ENCODE measurements at places on chromosomes 11 and 22.

DNA sequence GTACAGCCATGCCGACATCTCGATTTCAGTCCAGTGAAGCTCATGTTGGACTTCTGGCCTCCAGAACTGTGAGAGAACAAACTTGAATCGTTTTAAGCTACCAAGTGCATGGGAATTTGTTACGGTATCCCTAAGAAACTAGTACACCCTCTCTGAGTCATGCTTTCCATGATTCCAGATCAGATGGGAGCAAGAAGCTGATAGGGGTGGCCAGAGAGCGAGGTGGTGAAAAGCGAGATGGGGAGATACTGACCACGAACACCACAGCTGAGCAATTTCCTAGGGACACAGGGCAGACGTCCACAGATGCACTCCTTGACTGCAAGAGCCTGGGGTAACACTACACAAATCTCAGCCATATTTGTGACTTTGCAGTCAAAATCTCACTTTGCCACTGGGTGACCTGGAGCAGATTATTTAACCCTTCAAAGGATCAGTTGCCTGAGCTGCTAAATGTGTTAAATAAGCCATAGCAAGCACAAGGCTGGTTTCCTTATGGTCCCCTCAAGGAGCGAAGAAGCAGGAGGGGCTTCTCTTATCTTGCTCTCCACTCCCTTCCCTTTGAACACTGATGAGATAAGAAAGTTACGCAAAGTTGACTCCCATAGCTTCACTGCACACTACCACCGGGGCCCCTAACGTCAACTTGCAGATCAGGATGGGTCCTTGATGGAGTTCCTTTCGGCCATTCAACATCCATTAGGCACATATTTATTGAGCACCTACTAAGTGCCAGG, 22.6 kb upstream of the RCN1 start:
- DNase-seq: no peak

- DNase-seq: no peak
These were observed 7.6 kb upstream of the NUCB2 start for GRCh38 chr11:17268902-17269301.

GRCh38 chr11:9015677-9016076, 11.9 kb upstream of the NRIP3 start:
- DNase-seq: peak; percentile 63

DNA sequence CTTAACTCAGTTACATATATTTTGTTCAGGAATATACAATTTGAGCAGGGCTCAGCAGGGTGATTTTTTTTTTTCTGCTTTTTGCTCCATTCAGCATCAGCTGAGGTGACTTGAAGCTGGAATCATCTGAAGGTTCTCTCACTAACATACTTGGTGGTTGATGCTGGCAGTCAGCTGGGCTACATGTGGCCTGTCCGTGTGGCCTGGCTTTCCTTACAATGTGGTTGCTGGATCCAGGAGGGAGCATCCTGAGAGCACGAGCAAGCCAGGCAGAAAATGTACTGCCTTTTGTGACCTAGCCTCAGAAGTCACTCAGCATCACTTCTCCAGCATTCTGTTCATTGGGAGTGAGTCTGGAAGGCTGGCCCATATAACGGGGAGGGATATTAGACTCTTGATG, 151.6 kb upstream of the E2F8 start:
- DNase-seq: no peak

GRCh38 chr22:31295831-31296657, 3.8 kb upstream of the PIK3IP1 start:
- no peak for DNase-seq

DNA sequence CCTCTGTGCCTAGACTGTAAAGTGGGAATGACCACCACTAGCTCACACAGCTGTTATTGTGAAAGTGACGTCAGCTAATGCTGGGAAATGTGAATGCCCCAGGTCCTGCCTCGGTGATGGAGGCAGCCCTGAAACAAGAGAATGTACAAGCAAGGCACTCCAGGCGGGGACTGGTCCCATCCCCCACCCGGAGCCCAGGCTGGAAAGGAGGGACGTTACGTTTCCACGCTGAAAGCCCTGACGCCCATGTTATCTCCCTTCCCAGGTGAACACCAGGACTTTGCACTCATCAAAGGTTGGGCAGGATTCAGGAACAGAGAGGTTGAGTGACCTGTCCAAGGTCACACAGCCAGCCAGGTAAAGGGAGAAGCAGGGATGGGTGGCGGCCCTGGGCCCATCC, 784 bp downstream of the SULT4A1 start:
- no peak for DNase-seq

GRCh38 chr11:44199298-44199697, 103.8 kb downstream of the EXT2 start:
- DNase-seq: no peak

- no peak for DNase-seq
These were observed 298.4 kb upstream of the LUZP2 start for GRCh38 chr11:24198481-24198880.

- DNase-seq: peak; percentile 14
These were observed 54.4 kb downstream of the IGLL5 start for GRCh38 chr22:22941831-22942510.

GRCh38 chr11:78300108-78300839, 111.6 kb downstream of the USP35 start:
- no peak for DNase-seq

DNA sequence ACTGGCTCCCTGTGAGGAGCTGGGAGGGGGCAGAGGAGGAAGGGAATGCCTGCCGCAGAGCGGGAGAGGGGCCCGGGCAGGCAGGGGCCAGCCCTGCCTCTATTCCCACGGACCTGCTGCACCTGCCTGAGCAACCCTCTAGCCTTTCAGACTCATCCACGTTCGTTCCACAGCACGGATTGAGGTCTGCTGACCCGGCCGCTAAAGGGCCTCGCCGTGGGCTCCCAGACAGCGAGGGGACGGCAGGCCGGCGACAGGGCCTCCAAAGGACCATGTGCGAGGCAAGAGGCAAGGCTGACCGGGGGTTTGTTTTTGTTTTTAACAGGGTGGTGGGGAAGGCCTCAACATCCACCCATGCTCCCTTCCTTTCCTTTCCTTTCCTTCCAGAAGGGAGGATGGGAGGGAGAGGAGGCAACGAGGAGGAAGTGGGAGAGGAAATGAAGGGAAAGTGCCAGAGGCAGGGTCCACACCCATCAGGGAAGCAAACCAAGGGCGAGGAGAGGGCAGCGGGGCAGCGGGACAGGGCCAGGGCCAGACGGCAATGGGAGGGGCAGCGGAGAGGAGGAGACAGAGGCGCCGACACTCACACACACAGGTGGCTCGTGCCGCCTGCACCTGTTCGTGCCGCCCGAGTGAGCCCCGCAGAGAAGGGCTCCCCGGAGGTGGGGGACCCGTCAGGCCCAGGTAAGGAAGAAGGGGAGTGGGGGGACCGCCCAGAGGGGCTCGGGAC, 7.5 kb downstream of the LRFN4 start:
- DNase-seq: peak; percentile 84
